ENCODE measurements at places on chromosomes 2 and 18. TPM values are rescaled to one million over a fixed set of nuclear protein-coding genes. Genes with fewer than 3 reads are reported as not detected.

The POTEC gene
- not detected for total RNA-seq

The AMER3 gene
- total RNA-seq, result not detected

The GPR45 gene
- total RNA-seq, result not detected

The IL1F10 gene
- not detected for total RNA-seq

The ECEL1 gene
- total RNA-seq, result not detected

The ASXL3 gene
- total RNA-seq, result not detected

The OTOS gene
- total RNA-seq, result not detected

The CRYGC gene
- total RNA-seq, result not detected

The EML6 gene
- total RNA-seq, result 0.89 TPM

The LMAN2L gene
- total RNA-seq, result 19.4 TPM

The SPDYA gene
- total RNA-seq, result not detected

The BOLL gene
- total RNA-seq, result not detected

The CIDEA gene
- total RNA-seq, result 8.2 TPM

The GALNT14 gene
- 2.1 TPM for total RNA-seq

The ANAPC1 gene
- total RNA-seq, result 60.8 TPM

The UPP2 gene
- not detected for total RNA-seq

The STARD7 gene
- 113 TPM for total RNA-seq

The SP140 gene
- total RNA-seq, result 0.20 TPM

The PLA2R1 gene
- total RNA-seq, result 6.4 TPM

The SMAD2 gene
- 82.0 TPM for total RNA-seq

The MAP2 gene
- 29.4 TPM for total RNA-seq

The CIB4 gene
- not detected for total RNA-seq

The UGT1A4 gene
- not detected for total RNA-seq

The IL36B gene
- total RNA-seq, result not detected

The ATRAID gene
- 156 TPM for total RNA-seq

The LCT gene
- not detected for total RNA-seq

The SIX3 gene
- not detected for total RNA-seq

The RAMP1 gene
- not detected for total RNA-seq

The ARHGAP28 gene
- 2.1 TPM for total RNA-seq

The PCARE gene
- not detected for total RNA-seq

The LNPK gene
- total RNA-seq, result 4.7 TPM

The RAX gene
- total RNA-seq, result not detected

The SERPINB10 gene
- total RNA-seq, result 3.4 TPM

The FHL2 gene
- total RNA-seq, result 97.3 TPM

The SOCS6 gene
- 12.4 TPM for total RNA-seq

The ZC3H6 gene
- total RNA-seq, result 1.2 TPM

The AFF3 gene
- total RNA-seq, result 0.49 TPM

The CDK5R2 gene
- total RNA-seq, result not detected

The HNRNPA3 gene
- 42.9 TPM for total RNA-seq

The LYG2 gene
- total RNA-seq, result not detected

The NCKAP5 gene
- 0.49 TPM for total RNA-seq

The ALPP gene
- total RNA-seq, result not detected

The TUBA4B gene
- not detected for total RNA-seq

The SMPD4 gene
- total RNA-seq, result 61.7 TPM

The YPEL5 gene
- total RNA-seq, result 49.8 TPM

The TCF23 gene
- not detected for total RNA-seq

The B4GALT6 gene
- 4.7 TPM for total RNA-seq

The RAB1A gene
- 90.4 TPM for total RNA-seq

The POTEJ gene
- not detected for total RNA-seq

Measured in mammary microvascular endothelial cell (primary cell).